ENCODE measurements at places on chromosomes 13 and 19. TPM values are rescaled to one million over a fixed set of nuclear protein-coding genes. Genes with fewer than 3 reads are reported as not detected.
A peak's percentile ranks its signal among the peaks of the same experiment; 100 is the strongest.

DNA sequence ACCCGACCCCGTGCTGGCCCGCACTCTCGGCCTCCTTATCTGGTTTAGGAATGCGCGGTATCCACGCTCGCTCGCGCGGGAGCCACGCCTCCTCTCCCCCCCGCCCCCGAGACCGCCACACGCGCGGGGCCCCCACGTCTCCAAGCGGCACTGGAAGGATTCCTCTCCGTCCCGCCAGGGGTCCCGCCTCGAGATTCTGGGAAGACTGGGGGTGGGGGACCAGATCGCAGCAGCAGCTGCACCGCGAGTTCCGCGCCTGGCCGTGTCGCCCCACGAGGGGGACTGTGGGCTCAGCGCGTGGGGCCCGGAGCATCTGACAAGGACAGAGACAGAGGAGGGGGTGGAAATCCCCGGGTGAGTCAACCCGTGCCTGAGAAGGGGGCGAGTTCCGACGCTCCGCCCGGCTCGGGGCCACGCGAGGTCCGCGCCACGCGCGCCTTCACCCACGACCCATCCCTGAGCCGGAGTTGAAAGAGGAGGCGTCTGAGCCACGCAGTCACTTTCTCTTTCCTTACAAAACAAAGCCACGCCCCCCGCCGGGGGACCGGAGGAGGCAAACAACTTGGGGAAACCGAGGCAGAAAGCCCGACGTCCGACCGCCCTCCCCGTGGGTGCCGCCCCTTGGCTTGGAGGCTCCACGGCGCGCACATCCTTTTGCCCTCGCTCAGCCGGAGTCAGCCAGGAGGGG, 814 bp downstream of the S1PR2 start:
- peaks cover 5% of the 10 kb centered on the region for H3K27me3 ChIP-seq
- H3K4me1 ChIP-seq, result peaks cover 20% of the 10 kb centered on the region
- H3K27ac ChIP-seq, result peak overlapping the region; percentile 82

GRCh38 chr13:99981735-99982035, at the start of gene ZIC2:
Gene ZIC2 (plus strand): TSS chr13:99981784. CDS start chr13:99982065, 281 bp downstream.
- peaks cover 59% of the 10 kb centered on the region for H3K27me3 ChIP-seq
- H3K36me3 ChIP-seq, result no peaks in the 10 kb centered on the region
- peak within 1 kb of the TSS; percentile 73 for H3K27ac ChIP-seq
- H3K4me1 ChIP-seq, result peaks cover 16% of the 10 kb centered on the region
- H3K4me3 ChIP-seq, result peak within 1 kb of the TSS; percentile 61

- no peaks in the 10 kb centered on the region for H3K36me3 ChIP-seq
- no peaks in the 10 kb centered on the region for H3K27me3 ChIP-seq
- DNase-seq, result no peak
- H3K4me1 ChIP-seq, result peaks cover 6% of the 10 kb centered on the region
- H3K27ac ChIP-seq, result no peak overlapping the region
These were observed 260.9 kb downstream of the MTUS2 start for GRCh38 chr13:29081036-29081435.

- no peak for DNase-seq
- no peak overlapping the region for H3K27ac ChIP-seq
- H3K4me1 ChIP-seq, result no peaks in the 10 kb centered on the region
- no peak overlapping the region for H3K4me3 ChIP-seq
- H3K36me3 ChIP-seq, result no peaks in the 10 kb centered on the region
These were observed 6.8 kb downstream of the CYSLTR2 start for GRCh38 chr13:48660361-48661076.

DNA sequence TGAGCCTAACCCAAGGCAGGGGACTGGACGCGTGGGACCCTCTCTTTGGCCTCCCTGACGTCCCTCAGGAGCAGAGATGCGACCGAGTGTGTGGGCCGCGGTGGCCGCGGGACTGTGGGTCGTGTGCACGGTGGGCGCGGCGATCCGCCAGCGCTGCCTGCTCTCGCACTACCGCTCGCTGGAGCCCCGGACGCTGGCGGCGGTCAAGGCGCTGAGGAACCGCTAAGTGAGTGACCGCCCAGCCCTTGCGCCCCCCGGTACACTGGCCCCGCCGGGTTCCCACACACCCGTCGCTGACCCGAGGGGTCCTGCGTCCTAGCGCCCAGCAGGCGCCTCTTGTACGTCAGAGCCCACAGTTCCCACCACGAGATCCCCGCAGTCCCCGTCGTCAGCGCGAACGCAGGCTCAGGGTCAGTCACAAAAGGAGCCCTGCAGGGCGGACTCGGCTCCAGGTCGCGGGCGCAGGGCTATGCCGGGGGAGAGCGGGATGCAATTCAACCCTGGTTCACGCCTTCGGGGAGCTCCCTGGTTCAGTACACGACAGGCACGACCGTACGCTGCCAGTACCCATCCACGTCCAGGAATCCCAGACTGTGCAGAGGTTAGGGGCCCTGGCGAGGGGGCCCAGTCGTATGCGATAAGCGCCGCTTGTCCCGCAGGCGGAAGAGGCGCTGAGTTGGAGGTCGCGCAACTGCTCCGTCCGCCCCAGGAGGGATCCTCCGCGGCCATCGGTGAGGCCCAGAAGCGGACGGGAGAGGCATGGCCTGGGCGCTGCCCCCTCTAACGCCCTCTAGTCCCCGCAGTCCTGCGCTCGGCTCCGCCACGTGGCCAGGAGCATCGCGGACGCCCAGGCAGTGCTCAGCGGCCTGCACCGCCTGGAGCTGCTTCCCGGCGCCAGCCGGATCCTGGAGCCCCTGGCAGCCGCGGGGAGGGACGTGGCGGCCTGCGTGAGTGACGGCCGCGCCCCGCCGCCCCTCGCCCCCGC, 3.6 kb upstream of the IFNL2 start:
- H3K27me3 ChIP-seq, result peaks cover 37% of the 10 kb centered on the region
- no peaks in the 10 kb centered on the region for H3K4me1 ChIP-seq
- peaks cover 2% of the 10 kb centered on the region for H3K36me3 ChIP-seq
- no peak for DNase-seq
- no peak overlapping the region for H3K4me3 ChIP-seq

DNA sequence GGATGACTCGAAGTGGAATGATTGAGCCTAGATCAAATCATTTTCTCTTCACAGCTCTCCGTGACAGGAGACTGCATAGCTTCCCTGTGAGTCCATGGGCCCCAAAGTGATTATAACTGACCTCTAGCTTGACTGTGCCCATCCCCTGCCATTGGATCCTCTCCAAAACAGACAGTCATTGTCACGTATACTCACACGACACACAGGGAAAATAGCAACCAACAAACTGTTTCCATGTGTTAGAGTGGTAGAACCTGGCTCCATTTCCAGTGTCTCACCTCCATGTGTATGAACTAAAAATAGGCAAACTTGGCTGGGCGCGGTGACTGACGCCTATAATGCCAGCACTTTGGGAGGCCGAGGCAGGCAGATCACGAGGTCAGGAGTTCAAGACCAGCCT, 48.8 kb upstream of the NPAS1 start:
- no peaks in the 10 kb centered on the region for H3K27me3 ChIP-seq
- DNase-seq, result no peak
- H3K4me3 ChIP-seq, result no peak overlapping the region
- no peak overlapping the region for H3K27ac ChIP-seq
- peaks cover 37% of the 10 kb centered on the region for H3K4me1 ChIP-seq

GRCh38 chr19:7858109-7858770, 15.9 kb downstream of the PRR36 start:
- no peak overlapping the region for H3K27ac ChIP-seq
- H3K36me3 ChIP-seq, result no peaks in the 10 kb centered on the region
- DNase-seq, result no peak
- no peak overlapping the region for H3K4me3 ChIP-seq
- peaks cover 5% of the 10 kb centered on the region for H3K27me3 ChIP-seq

DNA sequence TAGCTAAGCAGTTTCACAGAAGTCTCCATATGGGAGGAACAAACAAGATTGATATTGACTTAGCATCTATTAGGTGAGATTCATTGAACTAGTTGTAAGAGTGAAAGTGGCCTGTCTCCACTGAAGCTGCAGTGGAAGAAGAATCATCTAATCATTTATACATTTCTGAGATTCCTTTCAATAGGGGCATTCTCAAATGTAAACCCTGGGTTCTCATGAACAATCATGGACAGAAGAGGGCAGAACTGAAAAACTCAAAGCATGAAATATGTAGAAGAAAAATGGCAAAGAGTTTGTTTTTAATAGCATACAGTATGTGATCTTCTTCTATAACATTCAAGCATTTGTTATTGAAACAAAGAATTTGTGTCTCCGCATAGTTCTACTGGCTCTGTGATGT, 17.6 kb upstream of the POSTN start:
- no peak overlapping the region for H3K27ac ChIP-seq
- no peak for DNase-seq
- H3K4me1 ChIP-seq, result no peaks in the 10 kb centered on the region
- H3K36me3 ChIP-seq, result no peaks in the 10 kb centered on the region
- H3K4me3 ChIP-seq, result no peak overlapping the region

DNA sequence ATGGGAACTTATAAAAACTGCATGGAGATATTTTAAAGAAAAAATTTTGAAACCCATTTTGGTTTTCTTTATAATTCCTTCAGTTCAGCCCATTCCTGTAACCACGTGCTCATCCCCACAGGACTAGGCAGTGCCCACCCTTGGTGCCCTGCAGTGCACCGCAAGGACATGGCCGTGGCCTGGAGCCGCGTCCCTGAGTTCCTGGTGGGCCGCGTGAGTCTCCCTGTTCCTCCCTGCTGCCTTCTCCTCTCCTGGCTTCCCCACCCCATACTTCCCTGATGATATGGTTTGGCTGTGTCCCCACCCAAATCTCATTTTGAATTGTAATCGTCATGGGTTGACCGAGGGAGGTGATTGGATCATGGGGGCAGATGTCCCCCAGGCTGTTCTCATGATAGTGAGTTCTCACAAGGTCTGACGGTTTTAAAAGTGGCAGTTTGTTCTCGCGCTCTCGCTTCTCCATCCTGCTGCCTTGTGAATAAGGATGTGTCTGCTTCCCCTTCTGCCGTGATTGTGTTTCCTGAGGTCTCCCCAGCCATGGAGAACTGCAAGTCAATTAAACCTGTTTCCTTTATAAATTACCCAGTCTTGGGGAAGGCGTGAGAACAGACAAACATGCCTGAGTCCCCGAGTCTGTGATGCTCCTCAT, 31.6 kb upstream of the TFDP1 start:
- no peak overlapping the region for H3K27ac ChIP-seq
- no peaks in the 10 kb centered on the region for H3K4me1 ChIP-seq
- no peak for DNase-seq
- no peaks in the 10 kb centered on the region for H3K27me3 ChIP-seq
- H3K36me3 ChIP-seq, result no peaks in the 10 kb centered on the region

DNA sequence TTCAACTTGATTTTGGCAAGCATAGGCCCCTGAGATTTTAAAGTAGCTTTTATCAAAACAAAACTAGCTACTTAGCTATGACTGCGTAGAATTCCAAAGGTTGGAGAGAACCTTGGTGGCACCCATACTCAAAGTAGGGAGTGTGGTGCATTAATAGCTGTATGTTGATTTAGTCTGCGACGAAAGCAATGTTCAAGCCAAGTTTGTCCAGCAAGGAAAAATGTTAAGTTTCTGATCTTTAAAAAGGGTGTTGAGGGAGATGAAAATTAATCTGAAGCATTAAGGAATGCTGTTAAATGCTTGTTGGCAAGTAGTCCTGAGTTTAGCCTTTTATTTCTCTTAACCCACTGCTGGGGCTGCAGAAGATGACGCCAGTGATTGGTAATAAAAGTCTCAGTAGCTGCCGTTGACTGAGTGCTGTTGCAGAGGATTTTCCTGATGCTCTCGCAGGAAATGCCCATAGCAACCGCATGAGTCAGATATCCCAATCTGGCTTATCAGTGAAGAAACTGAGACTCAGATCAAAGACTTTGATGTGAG, 75.9 kb upstream of the RNF113B start:
- DNase-seq, result no peak
- H3K36me3 ChIP-seq, result no peaks in the 10 kb centered on the region
- no peaks in the 10 kb centered on the region for H3K4me1 ChIP-seq
- no peak overlapping the region for H3K4me3 ChIP-seq
- H3K27ac ChIP-seq, result no peak overlapping the region

DNA sequence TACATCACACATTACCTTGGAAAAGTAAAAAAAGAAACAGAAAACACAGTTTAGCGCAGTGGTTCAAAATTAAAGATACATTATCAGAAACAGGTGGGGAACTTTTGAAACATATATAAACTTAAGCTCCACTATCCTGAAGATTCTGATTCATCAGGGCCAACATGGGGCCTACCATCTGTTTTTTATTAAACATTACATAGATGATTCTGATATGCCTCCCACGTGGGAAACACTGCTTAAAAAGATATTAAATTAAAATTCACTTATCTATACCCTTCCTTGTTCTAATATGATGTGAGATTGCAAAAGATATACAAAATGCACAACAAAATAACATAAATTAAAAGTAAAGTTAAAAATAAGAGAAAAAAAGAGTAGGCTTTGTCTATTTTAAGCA, 125.0 kb downstream of the VWA8 start:
- H3K4me1 ChIP-seq, result peaks cover 6% of the 10 kb centered on the region
- H3K4me3 ChIP-seq, result no peak overlapping the region
- no peaks in the 10 kb centered on the region for H3K27me3 ChIP-seq
- peaks cover 9% of the 10 kb centered on the region for H3K36me3 ChIP-seq
- no peak overlapping the region for H3K27ac ChIP-seq

DNA sequence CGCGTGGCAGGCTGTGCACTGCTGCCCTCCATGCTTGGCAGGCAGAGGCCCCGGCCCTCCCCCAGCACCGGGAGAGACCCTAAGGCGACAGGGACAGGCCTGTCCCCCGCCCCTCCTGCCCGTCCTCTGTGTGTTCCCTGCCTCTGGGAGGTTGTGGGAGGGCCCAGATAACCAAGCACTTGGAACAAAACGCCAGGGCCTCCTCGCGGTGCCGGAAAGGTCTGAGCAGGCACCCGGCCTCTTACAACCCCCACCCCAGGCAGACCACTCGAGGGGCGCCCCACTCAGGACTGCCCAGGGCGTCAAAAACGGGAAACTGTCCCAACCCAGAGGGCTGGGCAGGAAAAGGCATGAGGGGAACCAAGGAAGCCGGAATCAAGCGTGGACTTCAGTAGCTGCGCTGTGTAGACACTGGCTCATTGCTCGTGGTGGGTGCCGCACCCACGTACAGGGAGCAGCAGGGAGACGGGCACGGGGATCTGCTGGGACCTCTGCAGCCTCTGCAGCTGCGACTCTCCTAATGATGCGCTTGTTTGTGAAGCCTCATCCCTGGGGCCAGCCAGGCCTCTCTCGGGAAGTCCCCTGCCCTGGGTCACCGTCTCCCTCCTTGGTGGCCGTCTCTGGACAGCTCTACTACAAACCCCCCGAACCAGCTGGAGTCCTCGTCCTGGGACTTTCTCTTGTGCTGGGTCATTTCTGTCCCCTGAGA, 20.0 kb downstream of the GNA11 start:
- DNase-seq, result no peak
- H3K27me3 ChIP-seq, result no peaks in the 10 kb centered on the region
- no peak overlapping the region for H3K4me3 ChIP-seq
- no peaks in the 10 kb centered on the region for H3K4me1 ChIP-seq

RB1 gene
- 26.5 TPM for total RNA-seq

TBC1D4 gene
- 73.5 TPM for total RNA-seq

CACNA1A gene
- total RNA-seq, result 0.47 TPM
